ENCODE measurements at places on chromosomes 2 and 18. TPM values are rescaled to one million over a fixed set of nuclear protein-coding genes. Genes with fewer than 3 reads are reported as not detected.

The SERPINB11 gene
- total RNA-seq: not detected

The ALK gene
- total RNA-seq: not detected

The DPYSL5 gene
- total RNA-seq: not detected

The TCF23 gene
- not detected for total RNA-seq

The KCNE4 gene
- total RNA-seq: 0.18 TPM

The FOXI3 gene
- total RNA-seq: not detected

The MC4R gene
- total RNA-seq: not detected

The CAPN13 gene
- total RNA-seq: not detected

The CRYGD gene
- not detected for total RNA-seq

The ANKRD62 gene
- not detected for total RNA-seq

The ATG4B gene
- 71.4 TPM for total RNA-seq

The ACTG2 gene
- total RNA-seq: 12.4 TPM

The FBXO48 gene
- 0.35 TPM for total RNA-seq

The TM4SF20 gene
- not detected for total RNA-seq

The CFAP65 gene
- total RNA-seq: not detected

The CEP68 gene
- 6.0 TPM for total RNA-seq

The REEP1 gene
- total RNA-seq: not detected

The IER3IP1 gene
- 20.5 TPM for total RNA-seq

The VPS54 gene
- total RNA-seq: 13.5 TPM

The EGR4 gene
- not detected for total RNA-seq

The C2orf66 gene
- total RNA-seq: not detected

The TMEM178A gene
- not detected for total RNA-seq

The MYL1 gene
- not detected for total RNA-seq

The DSG1 gene
- not detected for total RNA-seq

The PSTPIP2 gene
- total RNA-seq: 9.5 TPM

The PROM2 gene
- under 0.01 TPM for total RNA-seq

The COLEC11 gene
- total RNA-seq: not detected

The GALNT13 gene
- total RNA-seq: 0.18 TPM

The CDH7 gene
- not detected for total RNA-seq

The CRYGC gene
- total RNA-seq: not detected

The ONECUT2 gene
- total RNA-seq: not detected

The TMEM247 gene
- not detected for total RNA-seq

The DNAJC5G gene
- not detected for total RNA-seq

The CHPF gene
- 297 TPM for total RNA-seq

The SLC16A14 gene
- 3.5 TPM for total RNA-seq

The CERKL gene
- total RNA-seq: not detected

The ZNF2 gene
- total RNA-seq: 3.5 TPM

The QPCT gene
- total RNA-seq: 21.3 TPM

The NGEF gene
- 3.2 TPM for total RNA-seq

The CXCR2 gene
- not detected for total RNA-seq

The MAP3K19 gene
- total RNA-seq: not detected

The LYG2 gene
- total RNA-seq: not detected

The KHK gene
- total RNA-seq: 0.89 TPM

The RFTN2 gene
- total RNA-seq: 1.9 TPM

The HRH4 gene
- not detected for total RNA-seq

Data from myometrial cell (primary cell).